ENCODE measurements at places on chromosomes 1 and 21. TPM values are rescaled to one million over a fixed set of nuclear protein-coding genes. Genes with fewer than 3 reads are reported as not detected.

The RGSL1 gene
- total RNA-seq: not detected

The MPL gene
- not detected for total RNA-seq

- H3K27ac ChIP-seq: no peak overlapping the region
- H3K27me3 ChIP-seq: no peaks in the 10 kb centered on the region
- no peak overlapping the region for H3K4me3 ChIP-seq
- no peaks in the 10 kb centered on the region for H3K4me1 ChIP-seq
- DNase-seq: no peak
These were observed 215.4 kb downstream of the OLFM3 start for GRCh38 chr1:101781201-101781831.

DNA sequence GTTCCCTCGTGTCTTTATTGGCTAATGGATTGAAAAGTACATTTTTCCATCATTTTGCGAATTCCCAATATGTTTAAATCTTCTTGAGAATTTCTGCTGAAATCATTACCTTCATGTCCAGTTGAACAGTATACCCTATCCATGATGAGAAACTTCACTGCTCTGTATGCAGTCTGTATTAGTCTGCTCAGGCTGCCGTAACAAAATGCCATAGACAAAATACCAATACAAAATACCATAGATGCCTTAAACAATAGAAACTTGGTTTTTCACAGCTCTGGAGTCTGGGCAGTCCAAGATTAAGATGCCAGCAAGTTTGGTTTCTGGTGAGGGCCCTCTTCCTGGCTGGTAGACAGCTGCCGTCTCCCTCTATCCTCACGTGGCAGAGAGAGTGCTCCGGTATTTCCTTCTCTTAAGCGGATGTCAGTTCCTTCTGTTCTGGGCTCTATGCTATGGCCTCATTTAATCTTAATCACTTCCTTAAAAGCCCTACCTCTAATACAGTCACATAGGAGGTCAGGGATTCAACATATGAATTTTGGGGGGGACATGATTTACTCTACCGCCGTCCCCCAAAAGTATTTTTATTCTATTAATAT is 27.0 kb downstream of the CXADR start:
- no peak overlapping the region for H3K4me3 ChIP-seq
- H3K4me1 ChIP-seq: peaks cover 100% of the 10 kb centered on the region
- H3K36me3 ChIP-seq: peaks cover 6% of the 10 kb centered on the region
- H3K27me3 ChIP-seq: no peaks in the 10 kb centered on the region

- no peak overlapping the region for H3K27ac ChIP-seq
- H3K4me1 ChIP-seq: peaks cover 46% of the 10 kb centered on the region
- no peaks in the 10 kb centered on the region for H3K27me3 ChIP-seq
- H3K4me3 ChIP-seq: no peak overlapping the region
- no peak for DNase-seq
These were observed 20.0 kb downstream of the MAB21L3 start for GRCh38 chr1:116131170-116131569.

DNA sequence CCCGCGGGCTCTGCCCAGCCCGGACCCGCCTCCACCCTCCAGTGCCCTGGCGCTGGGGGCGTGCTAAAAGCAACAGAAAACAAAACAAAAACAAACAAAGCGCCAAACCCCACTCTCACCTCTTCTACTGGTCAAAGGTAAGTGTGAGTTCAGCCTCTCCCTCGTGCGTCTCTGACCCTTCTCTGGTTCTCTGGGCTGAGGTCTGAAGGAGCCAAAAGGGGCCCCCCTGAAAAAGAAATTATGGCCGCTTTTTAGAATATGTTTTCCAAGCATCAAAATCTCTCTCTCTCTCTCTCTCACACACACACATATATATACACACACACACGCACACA is 133.5 kb upstream of the DPYD start:
- H3K27me3 ChIP-seq: peaks cover 2% of the 10 kb centered on the region
- H3K4me3 ChIP-seq: no peak overlapping the region
- no peak for DNase-seq
- peaks cover 10% of the 10 kb centered on the region for H3K4me1 ChIP-seq
- no peaks in the 10 kb centered on the region for H3K36me3 ChIP-seq
